NCI-H1436 treated with DMSO at 0.1 percent for 48 hours (cell line): ENCODE measurements at places on chromosomes 6 and 20.

DNA sequence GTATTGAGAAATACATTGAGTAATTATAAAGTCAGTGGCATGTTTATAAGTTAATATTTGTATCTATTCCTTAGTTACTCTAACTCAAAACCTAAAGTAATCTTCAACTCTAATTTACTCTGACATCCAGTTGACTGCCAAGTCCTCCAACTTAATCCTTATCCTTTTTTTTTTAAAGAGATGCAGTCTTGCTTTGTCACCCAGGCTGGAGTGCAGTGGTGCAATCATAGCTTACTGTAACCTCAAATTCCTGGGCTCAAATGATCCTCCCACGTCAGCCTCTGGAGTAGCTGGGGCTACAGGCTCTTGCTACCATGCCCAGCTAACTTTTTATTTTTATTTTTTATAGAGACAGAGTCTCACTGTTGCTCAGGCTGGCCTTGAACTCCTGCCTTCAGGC is 24.4 kb downstream of the PTPN1 start:
- no peak for DNase-seq

DNA sequence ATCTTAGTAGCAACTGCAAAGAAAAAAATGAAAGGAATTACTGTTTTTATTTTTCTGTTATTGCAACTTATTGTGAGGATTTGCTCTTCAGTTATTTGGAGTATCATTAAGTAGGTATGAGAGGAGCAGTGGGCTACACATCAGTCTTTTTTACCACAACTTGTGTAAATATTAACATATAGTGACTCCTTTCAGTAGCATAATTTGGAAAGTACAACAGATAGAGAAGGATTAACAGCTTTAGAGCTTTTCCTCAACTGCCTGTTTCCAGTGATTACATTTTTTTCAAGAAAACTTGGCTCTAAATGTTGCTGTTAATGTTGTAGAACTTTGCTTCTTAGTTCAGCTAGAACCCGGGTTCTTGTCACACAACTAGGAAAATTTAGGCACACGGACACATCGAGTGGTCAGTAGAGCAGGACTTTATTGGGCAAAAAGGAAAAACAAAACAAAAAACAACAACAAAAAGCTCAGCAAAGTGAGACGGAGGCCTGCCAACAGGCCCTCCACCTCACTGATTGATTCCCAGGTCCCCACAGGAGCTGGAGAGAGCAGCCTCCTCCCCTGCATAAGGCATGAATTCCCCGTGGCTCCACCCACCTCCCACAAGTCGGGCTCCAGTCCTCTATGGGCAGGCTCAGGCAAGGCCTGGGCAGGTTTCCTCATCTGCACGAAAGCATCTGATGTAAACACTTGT is 75.1 kb downstream of the ADGRG6 start:
- peak; percentile 14 for DNase-seq

GRCh38 chr20:62413896-62414481 is 6.9 kb upstream of the CABLES2 start:
- DNase-seq: no peak

DNA sequence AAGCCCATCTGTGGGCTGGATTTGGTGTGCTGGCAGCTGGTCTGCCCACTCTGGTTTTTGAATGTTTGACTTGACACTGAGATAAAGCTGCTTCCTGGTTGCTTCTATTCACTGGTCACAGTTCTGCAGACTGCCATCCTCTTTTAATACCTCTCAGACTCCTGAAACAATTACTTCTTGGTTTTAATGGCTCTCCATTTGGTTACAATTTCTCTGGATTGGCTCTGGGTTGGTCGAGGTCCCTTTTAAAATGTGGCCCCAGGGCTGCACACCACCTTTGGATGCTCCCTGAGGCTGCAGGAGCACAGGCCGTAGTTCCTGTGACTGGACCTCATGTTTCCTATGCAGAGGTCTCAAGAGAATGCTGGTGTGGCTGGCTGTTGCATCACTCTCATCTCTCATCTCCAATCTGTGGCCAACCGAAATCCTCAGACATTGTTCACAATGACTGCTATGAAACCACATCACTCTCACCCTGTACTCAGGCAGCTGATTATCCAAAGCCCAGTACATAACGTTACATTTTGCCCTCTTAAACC is 98.5 kb downstream of the INSM1 start:
- DNase-seq: no peak

GRCh38 chr6:154849475-154849874 is 116.3 kb downstream of the SCAF8 start:
- DNase-seq: no peak

- DNase-seq: no peak
These were observed 577.0 kb downstream of the CDH26 start for GRCh38 chr20:60535211-60535610.

DNA sequence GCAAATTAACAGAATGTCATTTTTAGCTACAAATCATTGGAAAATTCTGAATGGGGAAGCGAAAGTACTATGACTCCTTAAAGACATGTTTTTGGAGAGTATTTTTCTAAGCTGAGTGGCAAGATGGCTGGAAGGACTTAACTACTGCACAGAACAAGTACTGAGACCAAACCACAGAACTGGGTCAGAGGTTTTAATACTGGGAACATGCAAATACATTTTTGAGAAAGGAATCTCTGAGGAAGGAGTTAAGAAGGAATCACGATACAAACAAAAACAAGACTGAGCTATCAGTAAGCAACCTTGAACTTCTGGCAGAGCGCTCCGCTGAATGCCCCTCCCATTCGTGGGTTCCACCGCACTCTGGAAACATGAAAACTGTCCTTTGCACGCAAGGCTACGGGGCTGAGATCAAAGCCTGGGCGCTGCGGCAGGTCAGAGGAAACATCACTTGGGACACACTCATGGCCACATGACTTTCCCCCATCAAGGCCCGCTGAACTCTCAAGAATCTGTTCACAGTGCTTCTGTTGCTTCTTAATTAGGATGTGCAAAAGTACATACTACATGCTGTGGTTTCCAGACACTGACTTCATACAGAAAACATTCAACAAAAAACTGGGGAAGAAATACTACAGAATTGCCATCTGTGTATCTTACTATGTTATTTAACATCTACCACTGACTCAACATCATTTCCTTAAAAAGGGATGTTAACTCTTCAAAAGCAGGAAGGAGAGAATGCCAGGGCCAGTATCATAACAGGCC is 27.8 kb downstream of the SLC23A2 start:
- no peak for DNase-seq

DNA sequence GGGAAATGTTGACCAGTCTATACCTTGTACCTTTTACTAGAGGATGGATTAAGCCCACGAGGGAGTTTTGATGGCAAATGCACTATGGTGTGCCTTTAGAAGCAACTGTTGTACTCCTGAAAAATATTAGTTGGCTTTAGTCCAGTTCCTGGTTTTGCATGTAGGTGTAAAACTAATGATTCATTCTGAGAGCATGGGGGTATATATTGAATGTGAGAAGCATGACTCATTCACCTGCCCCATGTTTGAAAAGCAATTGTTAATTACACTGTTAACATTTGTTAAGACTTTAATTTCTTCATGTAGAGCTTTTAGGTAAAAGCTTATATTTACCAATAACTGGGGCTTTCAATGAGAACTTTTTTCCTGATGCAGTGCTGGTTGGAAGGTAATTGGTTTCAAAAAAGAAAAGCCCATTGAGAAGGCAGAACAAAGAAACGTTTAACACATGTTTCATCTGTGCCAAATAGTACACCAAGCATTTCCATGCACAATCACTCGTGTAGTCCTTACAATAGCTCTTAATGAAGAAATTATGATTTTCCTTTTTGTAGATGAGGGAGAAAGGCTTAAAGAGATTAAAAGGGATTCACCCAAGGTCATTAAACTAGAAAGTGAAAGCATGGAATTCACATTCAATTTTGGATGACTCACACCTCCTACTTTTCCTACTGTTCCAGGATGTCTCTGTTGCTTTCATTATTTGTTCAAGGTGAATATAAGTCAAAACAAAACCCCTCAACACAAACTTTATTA is 134.1 kb downstream of the CCDC170 start:
- DNase-seq: no peak

DNA sequence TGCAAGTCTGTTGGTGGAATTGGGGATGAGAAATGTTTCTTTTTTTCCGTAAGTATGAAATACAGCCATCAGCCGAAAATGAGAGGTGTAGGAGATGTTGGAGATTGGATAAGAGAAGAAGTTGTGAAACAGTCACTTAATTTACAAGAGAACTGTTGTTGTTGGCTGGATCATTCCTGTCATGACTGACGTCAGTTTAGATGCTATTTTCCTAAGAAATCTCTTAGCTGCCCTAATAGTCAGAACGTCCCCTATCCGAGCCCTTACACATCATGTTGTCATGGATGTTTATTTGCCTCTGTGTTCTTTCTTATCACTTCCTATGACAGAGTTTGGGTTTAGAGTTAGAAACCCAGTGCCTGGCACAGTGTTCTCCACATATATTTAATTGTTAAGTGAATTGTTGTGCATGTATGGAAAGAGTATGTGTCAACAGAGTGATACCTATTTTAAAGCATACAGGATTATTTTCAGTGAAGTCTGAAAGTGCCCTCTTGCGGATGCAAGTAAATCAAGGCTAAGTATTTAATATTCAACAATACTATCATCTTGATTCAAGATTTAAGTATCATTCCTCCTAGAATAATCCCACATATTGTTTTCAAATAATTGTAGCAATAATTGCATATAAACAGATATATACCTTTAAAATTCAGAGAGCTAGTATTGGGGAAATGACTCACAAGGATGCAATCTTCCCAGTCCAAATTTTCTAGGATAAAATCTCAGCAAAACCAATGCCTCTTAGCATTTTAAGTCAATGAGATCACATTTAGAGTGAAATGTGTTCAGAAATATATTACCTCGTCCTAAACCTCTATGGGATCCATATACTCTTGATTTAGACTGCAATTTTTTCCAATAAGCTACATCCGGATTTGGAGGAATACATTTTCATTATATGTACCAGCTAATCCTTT is 309.9 kb upstream of the NOX3 start:
- DNase-seq: no peak

GRCh38 chr6:90101403-90101802 is 195.2 kb downstream of the BACH2 start:
- no peak for DNase-seq

DNA sequence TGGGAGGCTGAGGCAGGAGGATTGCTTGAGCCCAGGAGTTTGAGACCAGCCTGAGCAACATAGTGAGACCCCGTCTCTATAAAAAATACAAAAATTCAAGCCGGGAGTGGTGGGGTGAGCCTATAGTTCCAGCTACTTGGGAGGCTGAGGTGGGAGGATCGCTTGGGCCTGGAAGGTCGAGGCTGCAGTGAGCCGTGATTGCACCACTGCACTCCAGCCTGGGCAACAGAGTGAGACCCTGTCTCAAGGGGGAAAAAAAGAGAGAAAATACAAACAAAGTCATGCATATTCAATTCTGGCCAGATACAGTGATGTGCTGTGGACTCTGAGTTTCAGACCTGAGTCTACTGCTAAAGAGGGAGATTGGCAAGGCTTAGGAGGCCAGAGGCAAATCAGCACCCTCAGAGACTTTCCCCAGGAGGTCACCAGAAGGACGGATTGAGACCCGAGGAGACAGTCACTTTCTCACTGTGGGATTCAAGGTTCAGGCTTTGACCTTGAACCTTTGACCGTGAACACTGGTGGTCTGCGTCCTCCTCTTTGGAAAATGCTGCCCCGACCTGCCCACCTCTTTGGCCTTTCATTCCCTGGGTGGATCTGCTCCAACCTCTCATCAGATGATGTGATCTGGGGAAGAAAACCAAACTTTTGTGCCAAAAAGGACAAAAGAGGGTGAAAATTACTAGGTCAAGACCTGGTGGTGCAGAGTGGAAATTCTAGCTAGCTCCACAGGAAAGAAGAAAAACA is 31.2 kb downstream of the TGM2 start:
- DNase-seq: no peak

- no peak for DNase-seq
These were observed 24.9 kb upstream of the VEGFA start for GRCh38 chr6:43744931-43745727.

DNA sequence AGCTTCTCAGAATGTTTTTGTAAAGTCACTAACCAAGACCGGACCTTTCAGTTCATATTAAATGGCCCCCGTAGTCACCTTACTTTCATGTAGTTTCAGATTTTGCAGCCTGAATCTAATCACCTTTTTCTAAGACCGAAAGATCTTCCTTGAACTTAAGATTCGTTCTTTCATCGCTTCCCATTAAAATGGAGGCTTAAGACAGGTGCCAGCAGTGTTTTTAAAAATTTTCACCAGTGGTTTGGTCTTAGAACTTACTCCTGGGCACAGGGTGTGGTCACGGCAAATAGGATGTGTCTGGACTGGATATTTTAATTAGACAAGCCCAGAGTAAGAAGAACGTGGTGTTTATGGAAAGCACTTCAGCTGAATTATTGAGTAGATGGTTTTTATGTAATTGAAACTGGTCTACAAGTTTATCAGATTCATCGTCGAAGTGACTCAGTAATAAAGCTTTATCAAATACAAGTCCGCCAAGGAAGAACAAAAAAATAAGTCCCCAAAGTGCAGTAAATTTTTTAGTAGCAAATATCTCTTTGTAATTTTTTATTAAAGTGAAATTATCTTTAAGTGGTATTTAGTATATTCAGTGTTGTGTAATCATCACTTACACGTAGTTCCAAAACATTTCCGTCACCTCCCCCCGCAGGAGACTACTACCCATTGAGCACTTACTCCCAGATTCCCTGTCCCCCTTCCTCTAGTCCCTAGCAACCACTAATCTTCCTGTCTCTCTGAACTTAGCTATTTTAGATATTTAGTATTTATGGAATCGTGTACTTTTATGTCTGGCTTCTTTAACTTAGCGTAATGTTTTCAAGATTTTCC is 868 bp downstream of the SRSF3 start:
- no peak for DNase-seq

GRCh38 chr6:169132352-169132940 is 121.2 kb downstream of the THBS2 start:
- DNase-seq: no peak

GRCh38 chr6:19432966-19433498 is 404.1 kb upstream of the ID4 start:
- peak; percentile 30 for DNase-seq

- DNase-seq: no peak
These were observed 94.9 kb downstream of the RFX6 start for GRCh38 chr6:116971959-116972358.

- DNase-seq: no peak
These were observed 100.2 kb upstream of the POPDC3 start for GRCh38 chr6:105280033-105280432.

- DNase-seq: no peak
These were observed 1.4 kb downstream of the SLC52A3 start for GRCh38 chr20:766906-767305.

DNA sequence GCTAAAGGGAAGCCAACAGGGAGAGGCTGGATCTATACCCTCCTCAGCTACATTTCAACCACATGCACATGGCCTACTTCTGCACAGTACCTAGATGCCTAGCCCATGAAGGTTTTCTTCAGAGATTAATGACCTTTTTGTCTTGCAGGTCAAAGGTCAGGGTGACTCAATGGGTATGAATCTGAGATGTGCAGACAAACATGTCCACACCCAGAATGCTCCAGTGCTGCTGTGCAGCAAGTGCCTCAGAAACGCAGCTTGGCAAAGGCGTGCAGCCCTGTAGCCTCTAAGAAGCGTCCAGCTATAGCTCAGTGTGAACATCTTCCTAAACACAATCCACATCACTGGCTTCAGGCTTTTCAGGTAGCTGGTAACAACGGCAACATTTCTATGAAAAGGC is 24.4 kb downstream of the MAP1LC3A start:
- DNase-seq: no peak

GRCh38 chr20:61965606-61966491 is 99.8 kb downstream of the TAF4 start:
- no peak for DNase-seq
